ENCODE measurements at places on chromosomes 16 and 17.

- DNase-seq: no peak
Observed at GRCh38 chr17:34351096-34351495, 5.2 kb upstream of the CCL13 start.

- DNase-seq: no peak
Observed at GRCh38 chr16:84884596-84885341, 65.0 kb downstream of the CRISPLD2 start.

GRCh38 chr16:50153596-50154419, 702 bp downstream of the TENT4B start:
- DNase-seq: no peak

DNA sequence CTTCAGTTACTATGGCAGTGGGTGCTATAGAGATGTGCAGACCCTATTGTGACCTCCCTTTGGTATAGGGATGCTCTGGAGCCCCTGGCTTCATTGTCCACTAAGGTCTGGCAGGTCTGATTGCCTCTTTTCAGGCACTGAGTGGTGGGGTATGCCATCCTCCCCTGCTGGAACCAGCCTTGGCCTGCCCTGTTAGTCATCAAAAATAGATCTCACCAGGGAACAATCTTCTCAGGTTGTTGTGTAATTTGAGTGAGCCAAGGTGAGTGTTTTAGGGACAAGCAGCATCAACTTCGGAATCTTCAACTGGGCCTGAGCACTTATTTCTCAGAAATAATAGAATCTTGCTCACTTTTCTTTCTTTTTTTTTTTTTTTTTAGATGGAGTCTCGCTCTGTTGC, 19.6 kb downstream of the HMOX2 start:
- no peak for DNase-seq

GRCh38 chr16:14641206-14641605, 8.5 kb downstream of the BFAR start:
- no peak for DNase-seq

- no peak for DNase-seq
Observed at GRCh38 chr17:40343219-40344119, 21.1 kb downstream of the GJD3 start.

Measured in stimulated activated CD8-positive, alpha-beta memory T cell treated with anti-CD3 and anti-CD28 coated beads, Interleukin-4, amount 100 ng/mL, for 1 hour (primary cell).